Activated CD8-positive, alpha-beta memory T cell treated with anti-CD3 and anti-CD28 coated beads for 48 hours (primary cell): ENCODE measurements at places on chromosomes 4 and X.

GRCh38 chr4:79331126-79331876 lies 5.4 kb upstream of the NAA11 start:
- no peak for DNase-seq

GRCh38 chr4:32000846-32001488 lies 1280.8 kb downstream of the PCDH7 start:
- no peak for DNase-seq

- DNase-seq: no peak
These were observed 14.9 kb downstream of the RASL11B start for GRCh38 chr4:52877036-52877435.

- DNase-seq: no peak
These were observed 48.3 kb upstream of the HPGDS start for GRCh38 chr4:94390804-94391410.

DNA sequence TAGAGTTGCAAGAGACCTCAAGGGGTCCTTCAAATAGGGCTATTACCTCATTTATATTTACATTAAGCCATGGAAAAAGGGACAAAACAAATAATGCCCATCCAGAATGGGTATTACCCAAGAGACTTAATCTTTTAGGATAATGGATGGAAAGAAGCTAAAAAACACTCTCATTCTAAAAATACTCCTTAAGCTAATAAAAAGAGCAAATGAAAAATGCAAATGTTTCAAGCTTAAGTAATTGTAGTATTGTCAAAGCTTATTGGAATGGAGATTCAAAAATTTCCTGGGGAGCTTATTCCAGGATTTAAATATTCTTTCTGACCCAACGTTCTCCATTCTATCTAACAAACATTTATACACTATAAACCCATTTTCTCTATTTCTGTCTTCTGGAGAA lies 107.8 kb upstream of the SPIN4 start:
- no peak for DNase-seq

DNA sequence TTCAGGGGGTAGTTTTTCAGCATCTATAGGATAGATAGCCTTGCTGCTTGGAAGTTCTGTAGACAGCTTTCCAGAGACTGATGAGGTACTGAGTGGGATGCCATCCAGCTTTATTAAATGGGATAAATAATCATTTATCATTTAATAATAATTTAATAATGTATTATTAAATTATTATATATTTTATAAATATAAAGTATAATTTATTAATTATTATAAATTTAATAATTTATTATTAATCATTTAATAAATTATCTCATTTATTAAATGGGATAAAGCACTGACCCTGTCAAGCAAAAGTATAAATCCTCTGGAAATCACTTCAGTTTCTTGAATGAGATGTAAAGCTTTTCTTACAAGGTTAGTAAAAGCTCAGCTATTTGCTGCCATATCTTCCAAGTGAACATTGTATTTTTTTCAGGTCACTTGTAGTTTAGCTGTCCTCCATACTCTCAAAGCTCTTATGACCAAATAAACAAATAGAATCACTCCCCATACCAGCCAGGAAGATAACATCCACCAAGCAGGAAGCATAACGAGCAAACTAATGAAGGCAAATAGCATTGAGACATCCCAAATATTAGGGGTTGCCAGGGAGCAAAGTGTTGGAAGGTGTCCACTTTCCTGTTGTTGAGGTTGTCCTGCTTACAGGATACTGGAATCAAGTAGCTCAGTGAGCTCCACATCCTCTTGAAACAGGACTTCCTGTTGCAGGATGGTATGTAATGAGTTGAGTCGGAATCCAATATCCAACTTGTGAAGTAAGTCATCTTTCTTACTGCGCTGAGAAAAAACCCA lies 88.9 kb downstream of the ZNF674 start:
- DNase-seq: no peak

GRCh38 chr4:8414377-8414776 lies 26.1 kb downstream of the ACOX3 start:
- no peak for DNase-seq

GRCh38 chrX:9233141-9233540 lies 199.2 kb upstream of the FAM9B start:
- no peak for DNase-seq

DNA sequence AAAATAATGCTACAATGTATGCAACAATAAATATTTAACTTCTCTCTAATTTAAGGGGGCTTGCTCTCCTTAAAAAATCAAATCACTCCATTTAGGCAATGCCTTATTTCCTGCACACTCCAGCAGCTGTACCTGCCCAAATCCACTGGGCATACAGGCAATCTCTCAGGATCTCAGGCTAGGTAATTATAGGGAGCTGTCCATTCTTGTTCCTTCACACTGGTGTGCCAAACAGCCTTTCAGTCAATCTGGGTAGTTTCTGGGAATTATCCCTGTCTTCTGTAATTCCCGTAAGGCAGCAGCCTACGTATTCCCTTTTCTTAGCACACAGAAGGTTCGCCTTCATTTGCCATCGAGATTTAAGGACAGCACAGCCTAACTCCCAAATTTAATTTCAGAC lies 922.6 kb upstream of the SLIT2 start:
- no peak for DNase-seq

DNA sequence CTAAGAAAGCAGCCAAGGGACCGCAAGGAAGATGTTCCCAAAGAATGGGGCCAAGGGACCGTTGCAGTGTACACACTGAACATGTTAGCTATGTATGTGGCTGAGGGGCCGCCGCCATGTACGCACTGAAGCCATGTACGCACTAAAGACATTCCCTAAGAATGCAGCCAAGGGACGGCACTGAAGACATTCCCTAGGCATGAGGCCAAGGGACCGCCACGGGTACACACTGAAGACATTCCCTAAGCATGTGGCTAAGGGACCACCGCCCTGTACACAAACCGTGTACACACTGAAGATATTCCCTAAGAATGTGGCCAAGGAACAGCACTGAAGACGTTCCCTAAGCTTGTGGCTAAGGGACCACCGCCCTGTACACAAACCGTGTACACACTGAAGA lies 54.0 kb downstream of the DHRSX start:
- DNase-seq: no peak

- no peak for DNase-seq
These were observed 26.9 kb downstream of the SHROOM4 start for GRCh38 chrX:50787099-50787498.

GRCh38 chr4:36196145-36196913 lies 48.0 kb downstream of the ARAP2 start:
- no peak for DNase-seq

- DNase-seq: no peak
These were observed 74.7 kb upstream of the SMAD1 start for GRCh38 chr4:145406970-145407369.

GRCh38 chr4:6892190-6892908 lies 17.3 kb upstream of the TBC1D14 start:
- no peak for DNase-seq

GRCh38 chrX:118496763-118497079 lies 1.1 kb downstream of the DOCK11 start:
- DNase-seq: no peak
